Osteocyte (in vitro differentiated cells): ENCODE measurements at places on chromosomes 3 and 15.

GRCh38 chr3:73529308-73530021, 95.3 kb downstream of the PDZRN3 start:
- no peaks in the 10 kb centered on the region for H3K27me3 ChIP-seq
- peaks cover 2% of the 10 kb centered on the region for H3K36me3 ChIP-seq
- DNase-seq, result no peak
- peaks cover 9% of the 10 kb centered on the region for H3K4me1 ChIP-seq
- H3K27ac ChIP-seq, result no peak overlapping the region

- H3K27ac ChIP-seq, result no peak overlapping the region
- H3K4me1 ChIP-seq, result peaks cover 48% of the 10 kb centered on the region
- no peak for DNase-seq
These were observed 17.4 kb downstream of the FILIP1L start for GRCh38 chr3:100096866-100097265.

- H3K27me3 ChIP-seq, result peaks cover 20% of the 10 kb centered on the region
- H3K36me3 ChIP-seq, result no peaks in the 10 kb centered on the region
- H3K4me1 ChIP-seq, result peaks cover 4% of the 10 kb centered on the region
- DNase-seq, result no peak
These were observed 20.7 kb downstream of the SPATA12 start for GRCh38 chr3:57081173-57081572.

GRCh38 chr15:46278062-46278461, 643.2 kb downstream of the SQOR start:
- H3K27me3 ChIP-seq, result no peaks in the 10 kb centered on the region
- H3K4me3 ChIP-seq, result no peak overlapping the region
- no peaks in the 10 kb centered on the region for H3K4me1 ChIP-seq
- DNase-seq, result no peak
- H3K27ac ChIP-seq, result no peak overlapping the region

GRCh38 chr3:111601810-111602209, 6.7 kb upstream of the ZBED2 start:
- no peak overlapping the region for H3K27ac ChIP-seq
- peaks cover 30% of the 10 kb centered on the region for H3K4me1 ChIP-seq
- no peak for DNase-seq
- H3K27me3 ChIP-seq, result no peaks in the 10 kb centered on the region

DNA sequence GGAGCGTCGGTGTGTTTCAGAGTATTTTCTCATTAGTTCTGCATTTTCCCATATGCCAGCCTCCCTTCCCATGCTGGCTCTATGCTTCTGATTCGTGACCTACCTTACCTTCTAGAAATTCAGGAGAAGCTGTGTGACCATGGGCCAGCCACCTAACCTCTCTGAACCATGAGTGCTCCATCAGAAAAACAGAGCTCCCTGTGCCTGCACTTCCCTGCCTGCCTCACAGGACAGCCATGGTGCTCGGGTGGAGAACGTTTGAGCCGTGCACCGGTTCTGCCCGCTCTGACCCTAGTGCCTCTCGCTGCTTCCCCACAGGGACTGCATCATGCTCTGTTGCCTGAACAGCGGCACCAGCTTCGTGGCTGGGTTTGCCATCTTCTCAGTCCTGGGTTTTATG, 74.5 kb upstream of the SLC6A1 start:
- H3K4me3 ChIP-seq, result no peak overlapping the region
- no peaks in the 10 kb centered on the region for H3K36me3 ChIP-seq
- peaks cover 53% of the 10 kb centered on the region for H3K27me3 ChIP-seq
- no peak for DNase-seq
- H3K4me1 ChIP-seq, result no peaks in the 10 kb centered on the region
- H3K27ac ChIP-seq, result no peak overlapping the region

- H3K36me3 ChIP-seq, result peaks cover 18% of the 10 kb centered on the region
- peak overlapping the region; percentile 93 for H3K4me3 ChIP-seq
- peak overlapping the region; percentile 99 for H3K27ac ChIP-seq
- H3K27me3 ChIP-seq, result no peaks in the 10 kb centered on the region
- no peak for DNase-seq
- H3K4me1 ChIP-seq, result peaks cover 34% of the 10 kb centered on the region
These were observed 773 bp downstream of the ANKRD28 start for GRCh38 chr3:15796771-15797641.

GRCh38 chr3:53181024-53181371, 20.0 kb downstream of the PRKCD start:
- H3K36me3 ChIP-seq, result peaks cover 13% of the 10 kb centered on the region
- no peak overlapping the region for H3K4me3 ChIP-seq
- no peaks in the 10 kb centered on the region for H3K4me1 ChIP-seq
- no peak overlapping the region for H3K27ac ChIP-seq

DNA sequence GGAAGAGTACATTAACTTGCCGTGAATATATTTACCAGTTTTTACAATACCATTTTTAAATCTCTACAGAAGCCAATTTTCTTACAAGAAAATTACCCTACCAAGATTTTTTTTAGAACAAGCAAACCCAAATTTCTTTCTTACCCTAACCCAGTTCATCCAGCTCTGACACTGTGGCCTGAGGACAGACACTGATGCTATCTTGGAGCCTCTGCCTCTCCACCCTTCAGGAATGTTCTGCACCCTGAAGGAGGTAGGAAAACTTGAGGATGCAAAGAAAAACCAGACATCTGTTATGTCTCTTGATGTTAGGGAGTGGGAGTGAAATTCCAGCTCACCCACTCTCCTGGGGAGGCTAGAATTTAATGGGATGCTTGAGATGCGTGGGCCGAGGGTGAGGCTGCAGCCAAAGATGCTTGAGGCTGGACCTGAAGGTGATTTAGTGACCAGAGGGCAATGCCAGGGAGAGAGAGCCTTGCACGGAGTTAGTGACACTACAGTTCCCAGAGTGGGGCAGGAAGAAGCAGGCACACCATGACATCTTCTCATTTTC, 69.9 kb downstream of the LIPC start:
- H3K36me3 ChIP-seq, result no peaks in the 10 kb centered on the region
- no peak for DNase-seq
- no peak overlapping the region for H3K27ac ChIP-seq
- peaks cover 28% of the 10 kb centered on the region for H3K4me1 ChIP-seq

- no peak overlapping the region for H3K4me3 ChIP-seq
- peaks cover 23% of the 10 kb centered on the region for H3K4me1 ChIP-seq
- H3K27ac ChIP-seq, result no peak overlapping the region
- H3K27me3 ChIP-seq, result peaks cover 5% of the 10 kb centered on the region
- DNase-seq, result no peak
These were observed 84.0 kb downstream of the CGNL1 start for GRCh38 chr15:57460208-57460816.

- H3K36me3 ChIP-seq, result no peaks in the 10 kb centered on the region
- peaks cover 52% of the 10 kb centered on the region for H3K27me3 ChIP-seq
- no peaks in the 10 kb centered on the region for H3K4me1 ChIP-seq
- H3K27ac ChIP-seq, result no peak overlapping the region
These were observed 76.8 kb downstream of the CHCHD4 start for GRCh38 chr3:14047841-14048240.

DNA sequence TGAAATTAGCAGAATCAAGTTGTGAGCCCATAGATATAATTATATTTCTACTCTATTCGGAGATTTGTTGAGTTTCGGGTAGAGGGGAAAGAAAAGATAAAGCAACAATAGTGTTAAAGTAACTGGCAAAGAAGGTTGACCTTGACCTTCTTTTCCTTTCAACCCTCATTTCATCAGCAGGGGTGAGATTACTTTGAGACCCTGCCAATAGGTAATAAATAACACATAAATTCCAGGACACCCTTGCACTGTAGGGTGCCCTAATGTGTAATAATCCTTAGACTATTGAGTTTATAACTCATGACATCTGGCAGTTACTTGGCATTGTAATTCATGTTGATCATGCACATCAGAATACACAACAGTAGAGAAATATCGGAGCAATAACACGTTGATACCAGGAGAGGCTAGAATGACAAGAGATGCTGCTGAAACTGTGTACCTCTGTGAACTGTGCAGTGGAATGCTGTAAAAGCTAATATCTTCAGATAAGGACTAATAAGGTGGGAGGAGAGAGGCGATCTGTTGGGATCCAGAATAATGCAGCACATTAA, 426.7 kb downstream of the ROBO2 start:
- H3K4me3 ChIP-seq, result no peak overlapping the region
- H3K27me3 ChIP-seq, result no peaks in the 10 kb centered on the region
- peaks cover 30% of the 10 kb centered on the region for H3K4me1 ChIP-seq

DNA sequence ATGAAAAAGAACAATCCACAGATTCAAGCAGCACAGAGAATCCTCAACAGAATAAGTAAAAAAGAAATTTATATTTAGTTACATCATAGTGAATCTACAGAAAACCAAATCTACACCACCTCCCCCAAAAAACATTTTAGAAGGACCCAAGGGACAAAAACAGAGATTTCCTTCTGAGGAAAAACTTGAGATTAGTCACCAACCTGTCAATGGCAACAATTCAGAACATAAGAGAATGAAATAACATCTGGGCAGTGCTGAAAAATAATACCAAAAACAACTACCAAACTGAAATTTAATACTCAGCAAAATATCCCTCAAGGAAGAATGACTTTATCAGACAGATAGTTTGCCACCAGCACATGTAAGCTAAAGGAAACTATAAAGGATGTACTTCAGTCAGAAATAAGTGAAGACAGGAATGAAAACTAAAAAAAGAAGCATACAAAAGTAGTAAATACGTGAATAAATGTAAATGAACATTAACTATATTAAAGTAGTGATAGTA, 260.7 kb downstream of the ULK4 start:
- H3K4me1 ChIP-seq, result peaks cover 15% of the 10 kb centered on the region
- H3K36me3 ChIP-seq, result no peaks in the 10 kb centered on the region
- no peak for DNase-seq
- H3K27ac ChIP-seq, result peak overlapping the region; percentile 15

DNA sequence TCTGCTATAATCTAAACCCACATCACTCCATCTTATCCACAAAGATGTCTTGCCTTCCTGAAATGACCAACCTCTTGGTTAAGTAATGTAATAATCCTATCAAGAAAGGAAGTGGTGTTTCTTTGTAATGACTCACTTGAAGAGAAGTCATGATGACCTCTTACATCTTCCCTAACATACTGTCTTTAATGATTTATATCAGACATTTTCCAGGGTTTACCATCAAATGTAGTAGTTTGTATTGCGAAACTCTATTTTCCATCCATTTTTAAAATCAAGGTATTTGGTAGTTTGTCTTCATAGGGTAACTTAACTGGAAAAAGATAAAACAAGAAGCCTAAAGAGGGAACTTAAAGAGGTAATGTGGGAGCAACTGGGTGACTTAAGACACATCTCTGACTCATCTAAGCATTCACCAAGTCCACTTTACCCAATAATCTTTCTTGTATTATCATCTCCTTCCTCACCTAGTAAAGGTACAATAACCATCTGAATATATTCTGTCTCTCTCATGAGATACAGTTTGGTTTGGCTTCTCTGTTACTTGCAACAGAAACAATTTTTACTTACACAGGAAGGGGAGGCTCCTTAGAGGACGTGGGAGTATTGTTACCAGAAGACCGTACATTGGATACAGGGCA, 5.7 kb upstream of the MAPK6 start:
- peaks cover 2% of the 10 kb centered on the region for H3K4me1 ChIP-seq
- no peak overlapping the region for H3K4me3 ChIP-seq
- DNase-seq, result no peak
- no peak overlapping the region for H3K27ac ChIP-seq

GRCh38 chr15:75840659-75841058, 2.6 kb upstream of the UBE2Q2 start:
- H3K27me3 ChIP-seq, result no peaks in the 10 kb centered on the region
- H3K4me3 ChIP-seq, result no peak overlapping the region
- peak overlapping the region; percentile 70 for H3K27ac ChIP-seq

DNA sequence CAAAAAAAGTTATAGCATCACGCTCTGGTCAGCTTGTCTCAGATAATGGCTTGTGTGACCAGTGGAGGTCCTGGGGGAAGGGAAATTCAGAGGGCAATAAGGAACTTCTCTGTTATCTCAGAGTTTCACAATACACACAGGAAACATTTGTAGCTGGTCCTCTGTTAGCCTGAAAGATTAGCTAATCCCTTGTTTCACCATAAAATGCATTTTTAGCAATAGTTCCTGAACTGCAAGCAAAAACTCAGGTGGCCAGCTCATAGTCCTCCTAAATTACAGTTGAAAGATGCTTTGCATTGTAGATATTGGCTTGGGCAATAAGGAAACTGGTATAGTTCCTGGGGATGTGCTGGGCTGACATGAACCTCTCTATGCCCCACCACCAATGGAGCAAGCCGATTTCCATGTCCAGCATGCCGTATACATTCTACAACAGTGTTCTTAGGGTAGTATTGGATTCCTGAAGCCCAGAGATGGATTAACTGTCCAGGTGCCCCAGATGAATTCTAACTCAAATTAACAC, 141.5 kb upstream of the TBL1XR1 start:
- H3K4me1 ChIP-seq, result peaks cover 90% of the 10 kb centered on the region
- H3K36me3 ChIP-seq, result no peaks in the 10 kb centered on the region
- H3K27ac ChIP-seq, result peak overlapping the region; percentile 83
- no peak overlapping the region for H3K4me3 ChIP-seq
- DNase-seq, result no peak
